ENCODE measurements at places on chromosomes 7 and 10.

DNA sequence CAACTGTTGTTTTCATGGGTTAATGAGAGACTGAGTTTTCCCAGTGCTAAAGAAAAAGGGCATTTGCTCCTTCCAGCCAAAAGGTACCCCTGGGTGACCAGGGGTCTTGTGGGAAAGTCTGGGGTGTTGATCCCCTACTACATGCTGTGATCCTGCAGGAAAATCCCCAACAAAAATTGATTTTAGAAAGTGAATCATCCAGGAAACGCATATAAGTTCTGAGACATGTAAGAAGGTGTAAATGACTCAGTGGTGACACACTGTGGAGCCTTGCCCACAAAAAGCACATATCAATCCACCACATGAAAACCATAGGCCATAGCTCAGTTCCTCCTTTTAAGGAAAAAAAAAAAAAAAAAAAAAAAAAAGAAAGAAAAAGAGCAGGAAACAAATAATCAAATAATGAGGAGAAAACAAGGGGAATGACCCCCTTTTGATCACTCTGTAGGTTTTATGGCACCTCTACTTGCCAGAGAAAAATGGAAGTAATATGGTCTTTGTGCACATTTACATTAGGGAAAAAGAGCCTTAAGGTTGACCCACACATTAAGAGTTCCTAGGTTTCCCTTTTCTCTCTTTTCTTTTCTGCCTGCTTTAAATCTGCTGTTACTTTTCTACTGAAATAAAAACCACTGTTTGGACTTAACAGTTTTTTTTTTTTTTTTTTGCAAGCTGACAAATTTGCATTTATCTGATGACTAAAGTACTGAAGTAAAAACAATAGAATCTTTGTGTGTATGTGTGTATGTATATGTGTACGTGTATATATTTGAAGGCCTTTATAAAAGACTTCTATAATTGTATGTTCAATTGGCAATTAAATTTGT is 386.0 kb downstream of the KIF20B start:
- peak overlapping the region; percentile 75 for H3K27ac ChIP-seq
- H3K36me3 ChIP-seq, result no peaks in the 10 kb centered on the region
- DNase-seq, result peak; percentile 43
- H3K4me3 ChIP-seq, result no peak overlapping the region

- H3K4me1 ChIP-seq, result no peaks in the 10 kb centered on the region
- no peak overlapping the region for H3K4me3 ChIP-seq
- no peak for DNase-seq
- no peaks in the 10 kb centered on the region for H3K36me3 ChIP-seq
- no peaks in the 10 kb centered on the region for H3K27me3 ChIP-seq
These were observed 134.9 kb upstream of the CACNA2D1 start for GRCh38 chr7:82578430-82578829.

GRCh38 chr10:104020020-104020419 is 53.1 kb downstream of the SLK start:
- no peak for DNase-seq
- H3K27ac ChIP-seq, result no peak overlapping the region
- no peaks in the 10 kb centered on the region for H3K27me3 ChIP-seq

DNA sequence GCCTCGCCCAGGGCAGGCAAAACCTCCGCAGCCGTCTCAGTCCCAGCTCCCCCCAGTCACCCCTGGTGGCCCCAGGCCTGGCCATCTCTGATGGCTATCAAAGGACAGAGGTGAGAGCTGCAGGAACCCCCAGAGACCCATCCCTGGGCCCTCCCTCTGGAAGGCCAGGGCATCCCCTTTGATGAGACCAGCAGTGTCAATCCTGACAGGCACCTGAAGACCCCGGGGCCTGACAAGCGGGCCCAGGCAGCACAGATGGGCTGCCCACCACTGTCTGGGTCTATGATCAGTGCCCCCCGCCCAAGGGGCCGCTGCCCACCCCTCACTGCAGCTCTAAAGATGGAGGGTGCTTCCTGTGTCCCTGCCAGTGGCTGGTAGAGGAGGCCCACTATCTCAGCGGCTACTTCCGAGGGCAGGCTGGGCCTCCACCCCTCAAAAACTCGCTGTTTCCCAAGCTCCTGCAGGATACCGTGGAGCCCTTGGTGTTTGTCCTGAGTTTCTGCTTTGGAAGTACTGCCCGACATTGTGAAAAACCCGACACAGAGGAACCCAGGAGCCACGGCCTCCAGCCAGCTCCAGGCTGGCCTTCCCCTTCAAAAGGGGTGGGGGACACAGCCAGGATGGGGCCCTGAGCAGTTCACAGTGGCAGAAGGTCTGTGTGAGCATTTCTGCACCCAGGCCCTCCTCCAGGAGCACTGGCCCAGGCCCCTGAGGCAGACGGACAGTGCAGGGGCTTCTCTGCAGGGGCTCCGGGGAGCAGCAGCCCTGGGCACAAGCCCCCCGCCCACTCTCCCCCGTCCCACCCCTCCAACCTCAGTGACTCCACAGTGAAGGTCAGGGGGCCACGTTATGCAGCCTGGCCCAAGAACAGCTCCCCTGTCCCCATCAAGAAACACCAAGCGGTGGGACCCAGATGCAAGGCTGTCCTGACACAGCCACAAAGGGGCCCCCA is 99.2 kb downstream of the PDGFA start:
- H3K4me1 ChIP-seq, result no peaks in the 10 kb centered on the region
- H3K27ac ChIP-seq, result no peak overlapping the region
- no peaks in the 10 kb centered on the region for H3K27me3 ChIP-seq
- H3K36me3 ChIP-seq, result peaks cover 4% of the 10 kb centered on the region

- peaks cover 14% of the 10 kb centered on the region for H3K4me1 ChIP-seq
- no peak overlapping the region for H3K27ac ChIP-seq
- H3K27me3 ChIP-seq, result peaks cover 75% of the 10 kb centered on the region
- H3K4me3 ChIP-seq, result no peak overlapping the region
- no peaks in the 10 kb centered on the region for H3K36me3 ChIP-seq
These were observed 3.6 kb downstream of the VWC2 start for GRCh38 chr7:49776994-49777393.

GRCh38 chr10:124669824-124670654 is 74.1 kb downstream of the FAM53B start:
- H3K36me3 ChIP-seq, result peaks cover 13% of the 10 kb centered on the region

GRCh38 chr10:97525086-97525485 is 26.4 kb downstream of the UBTD1 start:
- H3K27ac ChIP-seq, result no peak overlapping the region
- DNase-seq, result no peak
- H3K27me3 ChIP-seq, result peaks cover 8% of the 10 kb centered on the region
- no peak overlapping the region for H3K4me3 ChIP-seq
- H3K4me1 ChIP-seq, result no peaks in the 10 kb centered on the region

GRCh38 chr10:127563718-127564553 is 14.8 kb downstream of the NPS start:
- peaks cover 3% of the 10 kb centered on the region for H3K27me3 ChIP-seq
- DNase-seq, result no peak
- H3K4me3 ChIP-seq, result no peak overlapping the region
- no peak overlapping the region for H3K27ac ChIP-seq
- H3K36me3 ChIP-seq, result no peaks in the 10 kb centered on the region

GRCh38 chr7:4745265-4745919 is 30.0 kb upstream of the AP5Z1 start:
- peaks cover 81% of the 10 kb centered on the region for H3K4me1 ChIP-seq
- peaks cover 66% of the 10 kb centered on the region for H3K36me3 ChIP-seq
- H3K27ac ChIP-seq, result peak overlapping the region; percentile 97
- no peak for DNase-seq
- H3K4me3 ChIP-seq, result peak overlapping the region; percentile 72

- no peak for DNase-seq
- H3K4me3 ChIP-seq, result no peak overlapping the region
- H3K4me1 ChIP-seq, result peaks cover 10% of the 10 kb centered on the region
- no peaks in the 10 kb centered on the region for H3K27me3 ChIP-seq
- peaks cover 21% of the 10 kb centered on the region for H3K36me3 ChIP-seq
These were observed 166.2 kb downstream of the EXOC4 start for GRCh38 chr7:133419041-133419440.

All from stimulated activated naive B cell treated with anti-CD40 and anti-IgM and Interleukin-4, amounts not matched to agents 10 μg/mL and 1 μg/mL and 100 μg/mL, for 72 hours (primary cell).